Fibroblast of upper back skin (primary cell): ENCODE measurements at places on chromosomes 16 and 17.

DNA sequence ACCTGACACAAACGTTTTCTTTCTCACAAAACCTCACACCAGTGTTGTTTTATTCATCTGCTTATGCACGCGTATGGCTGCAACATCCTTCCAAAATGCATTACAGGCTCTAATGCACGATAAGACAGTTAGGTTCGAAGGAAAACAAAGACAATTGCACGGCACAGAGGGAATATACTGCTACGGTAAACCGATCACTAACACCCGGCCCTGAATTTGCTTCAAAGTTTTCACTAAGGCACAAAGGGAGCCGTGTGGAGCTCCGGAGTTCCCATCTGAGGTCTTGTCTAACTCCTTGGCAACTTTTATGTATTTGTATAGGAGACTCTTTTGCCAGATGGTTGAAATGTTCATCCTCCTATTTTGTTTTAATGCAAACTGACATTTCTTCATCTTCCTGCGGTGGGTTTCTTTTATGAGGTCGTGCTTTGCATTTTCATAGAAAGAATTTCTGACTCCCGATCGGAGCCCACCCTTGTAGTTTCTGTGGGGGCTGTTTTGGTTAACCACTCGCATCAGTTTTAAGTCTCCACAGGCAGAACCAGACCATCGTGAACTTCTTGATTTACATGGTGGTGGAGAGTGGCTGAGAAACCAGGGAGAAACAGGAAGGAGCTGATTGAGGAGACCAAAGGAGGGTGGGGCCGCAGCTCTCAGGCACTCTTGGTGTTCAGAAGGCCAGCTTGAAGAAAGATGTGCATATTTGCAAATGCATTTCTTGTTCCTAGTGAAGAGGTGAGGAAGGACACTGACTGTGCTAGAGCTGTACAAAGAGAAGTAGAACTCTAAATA is 516.8 kb downstream of the MAF start:
- no peak for DNase-seq

GRCh38 chr17:64327201-64327930 is 63.3 kb downstream of the PECAM1 start:
- DNase-seq, result no peak

DNA sequence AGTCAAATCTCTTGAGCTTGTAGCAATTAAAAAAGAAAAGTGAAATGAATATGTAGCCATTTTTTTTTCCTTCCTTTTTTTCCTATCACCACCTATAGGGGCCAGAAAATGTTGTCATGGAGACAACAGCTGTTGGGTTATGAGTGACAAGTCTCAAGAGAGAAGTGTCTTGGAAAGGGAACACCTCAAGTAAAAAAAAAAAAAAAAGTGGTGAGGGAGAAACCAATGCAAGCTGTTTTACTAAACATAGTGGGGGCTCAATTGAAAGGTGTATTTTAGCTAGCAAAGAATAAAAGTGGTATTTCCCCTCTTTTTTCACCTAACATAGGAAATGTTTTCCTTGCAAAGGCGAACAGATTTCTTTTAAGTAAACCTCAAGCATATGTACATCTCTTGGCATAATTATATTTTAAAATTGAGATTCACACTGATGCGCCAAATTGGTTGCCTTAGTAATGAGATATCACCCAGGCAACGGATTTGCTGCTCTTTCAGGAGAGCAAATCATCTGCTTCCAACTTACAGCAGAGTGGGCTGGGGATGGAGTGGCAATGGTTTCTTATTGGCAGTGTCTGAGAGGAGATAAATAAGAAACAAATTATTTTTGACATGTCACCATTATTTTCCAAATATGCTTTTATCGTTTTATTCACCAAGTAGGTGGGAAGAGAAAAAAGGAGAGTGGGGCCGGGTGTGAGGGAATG is 183.6 kb downstream of the MYO1D start:
- no peak for DNase-seq

DNA sequence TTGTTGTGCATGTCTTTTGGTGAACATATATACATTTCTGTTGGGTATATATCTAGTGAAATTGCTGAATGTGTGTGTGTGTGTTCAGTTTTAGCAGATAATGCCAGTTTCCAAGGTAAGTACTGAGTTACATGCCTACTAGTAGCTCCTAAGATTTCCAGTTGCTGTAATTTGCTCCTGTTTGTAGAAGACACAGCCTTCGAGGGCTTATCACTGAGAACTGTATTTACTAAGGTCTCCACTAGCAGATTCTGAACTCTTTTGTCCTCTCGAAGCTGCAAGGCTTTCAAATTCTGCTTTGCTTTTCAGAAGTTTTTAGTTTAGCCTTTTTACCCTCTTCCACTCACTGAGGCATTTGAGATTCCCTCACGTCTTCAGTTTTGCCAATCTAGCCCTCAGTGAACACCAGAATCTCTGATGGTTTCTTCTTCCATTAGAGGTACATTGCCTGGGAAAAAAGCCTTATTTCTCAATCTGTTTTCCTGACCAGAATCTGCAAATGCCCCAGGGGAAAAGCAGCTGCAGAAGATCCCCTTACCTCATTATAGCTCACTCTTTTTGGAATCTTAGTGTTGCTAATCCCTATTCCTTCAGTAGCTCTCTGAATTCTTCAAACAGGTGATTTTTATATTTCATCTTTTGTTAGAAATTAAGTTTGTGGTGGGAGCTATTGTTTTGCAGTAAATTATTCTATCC is 52.9 kb downstream of the NF1 start:
- DNase-seq, result peak; percentile 14

DNA sequence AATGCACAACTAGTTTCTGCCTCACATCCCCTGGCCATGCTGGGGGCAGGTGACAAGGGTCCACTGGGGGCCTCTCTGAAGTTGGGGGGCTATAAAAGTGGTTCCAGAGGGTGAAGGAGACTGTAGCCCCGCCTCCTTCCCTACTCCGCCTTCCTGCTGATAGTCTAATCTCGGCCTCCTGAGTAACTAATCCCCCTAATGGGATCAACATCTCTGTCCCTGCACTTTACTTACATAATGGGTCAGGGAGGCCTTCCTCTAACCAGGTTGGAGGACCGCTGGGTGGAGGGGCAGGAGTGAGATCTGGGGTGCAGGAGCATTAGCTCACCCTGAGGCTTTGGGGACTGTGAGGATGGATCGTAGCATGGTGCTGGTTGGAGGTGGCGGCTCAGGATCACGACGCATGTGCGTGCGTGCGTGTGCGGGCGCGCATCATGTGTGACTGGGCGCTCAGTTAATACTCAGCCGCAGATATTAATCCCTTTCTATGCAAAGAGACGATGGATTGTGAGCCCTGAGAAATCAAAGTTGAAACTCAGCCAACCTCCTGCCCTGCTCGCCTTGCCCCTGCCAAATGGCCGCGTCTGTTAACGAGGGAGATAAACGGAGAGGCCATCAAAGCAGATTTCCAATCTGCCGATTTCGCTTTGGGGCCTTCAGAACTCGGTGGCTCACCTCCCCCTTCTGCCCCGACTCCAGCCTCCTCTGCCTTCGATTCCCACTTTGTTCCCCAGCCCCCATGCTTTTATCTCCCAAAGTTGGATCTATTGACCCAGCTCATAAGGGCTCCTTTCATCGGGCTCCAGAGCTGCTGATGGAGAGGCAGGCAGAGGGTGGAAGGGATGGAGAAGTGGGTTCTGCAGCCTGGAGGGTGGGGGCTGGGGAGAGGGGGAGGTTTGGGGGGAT is 107.3 kb downstream of the SDK2 start:
- no peak for DNase-seq

DNA sequence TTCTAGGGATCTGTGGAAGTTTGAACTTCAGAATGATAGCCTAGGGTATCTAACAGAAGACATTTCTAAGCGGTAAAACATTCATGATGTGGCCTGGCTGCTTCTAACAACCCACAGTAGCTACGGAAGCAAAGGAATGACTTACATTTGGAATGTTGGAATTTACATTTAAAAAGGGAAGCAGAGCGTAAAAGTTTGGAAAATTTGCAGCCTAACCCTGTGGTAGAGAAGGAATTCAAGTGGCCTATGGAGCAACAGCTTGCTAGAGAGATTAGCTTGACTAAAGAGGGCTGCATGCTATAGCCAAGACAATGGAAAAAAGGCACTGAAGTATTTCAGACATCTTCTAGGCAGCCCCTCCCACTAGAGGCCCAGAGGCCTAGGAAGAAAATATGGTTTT is 50.1 kb downstream of the HNF1B start:
- peak; percentile 24 for DNase-seq

DNA sequence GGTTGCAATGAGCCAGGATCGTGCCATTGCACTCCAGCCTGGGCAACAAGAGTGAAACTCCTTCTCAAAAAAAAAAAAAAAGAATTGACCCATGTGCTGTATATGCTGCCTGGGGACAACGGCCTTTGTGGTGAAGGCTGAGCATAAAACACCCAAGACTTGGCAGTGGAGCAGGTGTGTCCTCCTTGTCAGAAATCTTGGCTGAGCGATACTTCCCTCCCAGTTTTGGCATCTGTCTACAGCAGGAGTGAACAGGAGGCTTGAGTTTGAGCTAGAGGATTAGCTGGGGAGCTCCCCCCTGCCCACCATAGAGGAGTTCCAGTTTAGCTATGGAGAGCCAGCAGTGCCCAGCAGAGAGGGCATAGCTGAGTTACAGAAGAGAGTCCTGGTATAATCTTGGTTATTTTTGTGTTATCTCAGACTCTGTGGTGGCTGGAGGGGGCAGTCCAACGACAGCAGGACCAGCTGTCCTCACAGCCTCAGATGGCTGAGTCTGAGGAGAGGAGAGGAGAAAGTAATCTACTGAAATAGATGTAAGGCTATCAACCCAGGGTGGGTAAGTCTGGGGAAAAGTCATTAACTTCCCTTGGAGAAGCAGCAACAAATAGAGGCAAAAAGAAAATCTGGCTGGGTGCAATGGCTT is 18.4 kb downstream of the SP2 start:
- DNase-seq, result no peak

- DNase-seq, result no peak
These were observed 62.3 kb downstream of the GP2 start for GRCh38 chr16:20265019-20265418.

GRCh38 chr17:37820995-37821713 is 76.3 kb upstream of the HNF1B start:
- peak; percentile 58 for DNase-seq

GRCh38 chr16:47460359-47460710 is 528 bp downstream of the ITFG1 start:
- DNase-seq, result peak; percentile 2

DNA sequence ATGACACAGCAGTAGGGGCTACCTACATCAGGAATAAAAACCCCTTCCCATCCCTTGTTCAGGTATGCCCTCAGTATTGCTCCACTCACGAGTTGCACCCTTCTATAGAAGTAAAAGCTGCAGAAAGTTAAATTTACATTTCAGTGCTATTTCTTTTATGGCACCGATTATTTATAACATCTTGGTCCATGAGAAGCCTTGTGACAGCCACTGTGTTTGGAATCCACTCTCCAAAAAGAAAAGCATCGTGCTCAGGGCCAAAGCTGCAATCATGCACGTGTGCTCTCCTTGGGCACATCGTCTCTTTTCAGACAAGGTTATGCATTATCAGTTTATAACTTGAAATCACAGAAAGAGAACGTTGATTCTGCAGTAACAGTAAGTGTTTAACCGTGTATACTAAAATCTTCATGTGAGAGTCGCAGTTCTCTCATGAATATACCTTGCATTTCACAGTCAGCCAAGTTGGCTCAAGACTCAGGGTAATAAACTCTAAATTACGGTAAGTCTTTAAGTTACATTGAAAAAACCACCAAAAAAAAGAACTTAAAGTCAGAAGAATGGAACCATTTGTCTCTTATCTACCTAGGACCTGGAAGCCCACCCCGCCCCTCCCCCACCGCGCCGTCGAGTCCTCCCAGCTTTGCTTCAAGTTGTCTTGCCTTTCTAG is 189.6 kb downstream of the CPPED1 start:
- DNase-seq, result no peak

- DNase-seq, result peak; percentile 14
These were observed 42.4 kb upstream of the MTMR4 start for GRCh38 chr17:58556833-58557250.

GRCh38 chr16:27129401-27129800 is 62.7 kb downstream of the C16orf82 start:
- no peak for DNase-seq

DNA sequence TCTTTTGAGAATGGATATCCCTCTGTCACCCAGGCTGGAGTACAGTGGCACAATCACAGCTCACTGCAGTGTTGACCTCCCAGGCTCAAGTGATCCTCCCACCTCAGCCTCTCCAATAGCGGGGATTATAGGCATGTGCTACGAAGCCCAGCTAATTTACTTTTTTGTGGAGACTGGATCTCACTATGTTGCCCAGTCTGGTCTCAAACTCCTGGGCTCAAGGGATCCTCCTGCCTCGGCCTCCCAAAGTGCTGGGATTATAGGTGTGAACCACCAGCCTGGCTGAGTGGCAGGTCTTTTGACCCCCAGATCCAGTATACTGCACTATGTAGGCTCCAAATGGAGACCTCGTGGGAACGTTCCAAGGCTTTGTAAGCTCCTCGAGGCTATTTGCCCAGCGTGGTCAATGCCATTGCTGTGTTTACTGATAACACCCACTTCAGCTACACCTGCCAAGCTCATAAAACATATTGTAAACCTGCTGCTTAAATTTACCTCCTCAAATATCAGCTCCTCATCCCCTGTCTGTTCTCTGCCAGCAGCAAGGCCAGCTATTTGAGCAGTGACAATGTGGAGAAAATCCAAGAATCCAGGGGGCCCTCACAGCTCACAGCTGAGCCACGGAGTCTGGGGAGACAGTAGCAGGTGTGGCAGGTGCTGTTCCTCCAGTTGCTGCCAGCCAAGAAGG is 16.2 kb upstream of the KIFC3 start:
- no peak for DNase-seq

DNA sequence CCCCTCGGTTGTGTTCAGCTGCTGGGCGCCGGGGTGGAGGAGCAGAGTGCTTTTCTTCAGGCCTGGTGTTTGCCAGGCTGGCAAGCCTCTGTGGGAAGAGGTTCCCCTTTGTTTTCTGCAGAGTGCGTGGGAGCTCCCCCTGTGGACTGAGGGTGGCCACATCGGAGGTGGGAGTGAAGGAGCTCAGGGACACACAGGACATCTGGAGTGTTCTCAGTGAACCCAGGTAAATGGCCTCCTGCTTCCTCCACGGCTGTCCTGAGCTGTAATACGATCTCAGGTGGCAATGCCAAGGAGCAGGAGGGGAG is 39.2 kb upstream of the IRF8 start:
- no peak for DNase-seq

- DNase-seq, result no peak
These were observed 1014.7 kb upstream of the RBFOX1 start for GRCh38 chr16:6317934-6318333.

GRCh38 chr17:80793421-80793820 is 198.2 kb upstream of the CHMP6 start:
- no peak for DNase-seq
